ENCODE measurements at places on chromosomes 4 and X.

DNA sequence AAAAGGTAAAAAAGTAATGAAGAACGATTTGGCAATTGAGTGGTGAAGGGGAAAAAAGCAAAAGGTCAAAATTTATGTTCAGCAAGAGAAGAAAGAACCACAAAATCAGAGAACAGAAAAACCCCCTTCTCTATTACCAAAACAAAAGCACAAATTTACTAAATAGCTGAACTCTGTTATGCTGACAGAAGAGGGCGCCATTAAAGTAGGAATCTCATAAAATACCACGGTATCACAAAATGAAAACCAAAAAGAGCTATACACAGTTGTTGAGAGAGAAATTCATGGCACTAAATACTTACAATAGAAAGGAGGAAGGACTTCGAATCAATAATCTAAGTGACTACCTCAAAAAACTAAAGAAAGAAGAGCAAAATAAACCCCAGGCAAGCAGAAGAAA is 69.6 kb upstream of the CXorf66 start:
- DNase-seq, result no peak

- no peak for DNase-seq
These were observed 1254.4 kb downstream of the PCDH7 start for GRCh38 chr4:31974490-31975002.

- DNase-seq, result no peak
These were observed 52.8 kb downstream of the PRDM5 start for GRCh38 chr4:120869613-120870278.

DNA sequence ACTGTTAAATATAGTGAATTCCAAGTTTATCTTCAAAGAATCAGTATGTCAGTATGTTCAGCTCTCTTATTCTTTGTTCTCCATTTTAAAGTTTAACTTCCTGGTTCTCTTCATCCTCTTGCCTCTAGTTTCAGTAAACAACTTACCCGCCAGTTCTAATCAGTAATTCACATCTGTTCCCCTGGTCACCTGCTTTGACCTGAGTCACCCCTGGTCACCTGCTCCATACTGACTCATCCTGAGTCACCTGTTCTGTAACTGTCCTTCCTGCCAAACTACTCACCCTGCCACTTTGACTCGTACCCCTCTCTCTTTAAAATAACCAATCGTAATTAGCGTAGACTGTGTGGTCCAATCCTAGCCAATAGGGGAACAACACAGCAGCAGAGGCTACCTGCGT is 992.7 kb upstream of the HS3ST1 start:
- no peak for DNase-seq

DNA sequence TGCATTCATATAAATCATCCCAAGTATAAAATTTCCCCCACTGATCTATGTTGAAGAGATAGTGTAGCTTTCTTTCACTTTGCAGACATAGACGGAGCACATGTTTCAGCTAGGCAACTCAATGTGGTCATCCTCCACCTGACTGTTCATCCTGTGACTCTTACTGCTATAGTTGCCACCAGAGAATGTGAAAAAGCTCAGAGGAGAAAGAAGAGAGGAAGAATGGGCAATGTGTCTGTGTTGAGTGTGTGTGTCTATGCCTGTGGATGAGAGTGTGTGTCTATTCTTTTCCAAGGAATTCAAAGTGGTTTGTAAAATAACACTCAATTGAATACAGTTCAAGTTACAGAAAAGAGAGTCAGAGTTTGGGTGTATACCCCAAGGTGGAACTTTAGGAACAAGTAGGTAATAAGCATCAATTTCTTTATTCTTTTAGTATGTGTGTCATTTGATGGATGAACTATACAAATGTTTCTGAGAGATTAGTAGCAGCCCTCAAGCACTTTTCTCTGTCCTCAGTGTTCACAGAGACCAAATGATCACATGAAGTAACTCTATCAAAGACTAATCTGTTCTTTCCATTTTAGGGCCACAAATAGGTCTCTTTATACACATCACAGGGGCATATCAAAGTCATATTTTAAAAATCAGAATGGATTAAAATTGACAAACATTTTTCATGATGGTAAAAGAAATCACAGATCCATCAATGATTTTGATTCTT is 2.3 kb downstream of the SNCA start:
- no peak for DNase-seq

DNA sequence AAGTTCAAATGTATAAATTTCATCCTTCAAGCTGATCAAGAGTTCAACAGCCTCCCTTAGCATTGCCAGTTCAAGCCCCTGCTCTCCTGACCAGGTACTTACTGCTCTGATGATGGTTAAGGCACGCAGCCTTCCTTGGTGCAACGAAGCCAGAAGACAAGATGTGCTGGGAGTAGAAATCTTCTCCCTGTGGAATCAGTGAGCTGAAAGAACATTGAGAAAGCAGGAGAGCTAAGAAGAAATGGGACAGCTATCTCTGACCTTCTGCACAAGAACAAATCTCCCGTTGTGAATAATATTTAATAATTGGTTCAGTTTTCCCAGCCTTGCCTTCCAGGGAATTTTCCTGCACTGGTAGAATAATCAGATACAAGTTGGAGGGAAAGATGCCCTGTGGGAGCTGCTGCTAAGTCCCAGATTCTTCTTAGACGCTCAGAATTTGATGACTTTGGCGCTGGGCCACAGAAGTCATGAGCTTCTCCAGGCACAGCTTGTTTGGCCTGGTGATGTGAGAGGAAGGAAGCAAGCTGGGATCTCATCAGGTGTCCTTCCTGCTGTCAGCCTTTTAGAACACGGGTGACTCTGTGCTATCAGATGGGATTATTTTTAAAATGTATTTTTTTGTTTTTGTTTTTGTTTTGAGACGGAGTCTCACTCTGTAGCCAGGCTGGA is 77.8 kb downstream of the CD38 start:
- DNase-seq, result no peak

DNA sequence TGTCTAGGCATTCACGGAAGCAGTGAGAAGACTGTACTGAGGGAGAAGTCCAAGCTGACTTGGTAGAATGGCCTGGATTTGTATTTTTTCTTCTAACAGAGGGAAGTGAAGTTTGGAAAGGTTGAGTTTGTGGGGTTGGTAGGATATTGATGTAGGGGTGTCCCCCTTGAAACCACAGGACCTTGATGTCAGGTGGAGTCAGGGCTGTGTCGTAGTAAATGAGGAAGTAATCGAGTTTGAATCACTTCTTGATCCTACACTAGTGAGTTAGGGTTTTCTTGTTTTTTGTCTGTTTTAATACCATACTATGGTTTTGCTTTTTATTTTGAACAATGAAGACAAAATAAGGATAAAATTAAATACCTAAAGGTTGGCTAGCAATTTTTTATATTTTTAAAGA is 30.1 kb upstream of the ANAPC4 start:
- no peak for DNase-seq

- no peak for DNase-seq
These were observed 111.9 kb downstream of the SORBS2 start for GRCh38 chr4:185700048-185700447.

DNA sequence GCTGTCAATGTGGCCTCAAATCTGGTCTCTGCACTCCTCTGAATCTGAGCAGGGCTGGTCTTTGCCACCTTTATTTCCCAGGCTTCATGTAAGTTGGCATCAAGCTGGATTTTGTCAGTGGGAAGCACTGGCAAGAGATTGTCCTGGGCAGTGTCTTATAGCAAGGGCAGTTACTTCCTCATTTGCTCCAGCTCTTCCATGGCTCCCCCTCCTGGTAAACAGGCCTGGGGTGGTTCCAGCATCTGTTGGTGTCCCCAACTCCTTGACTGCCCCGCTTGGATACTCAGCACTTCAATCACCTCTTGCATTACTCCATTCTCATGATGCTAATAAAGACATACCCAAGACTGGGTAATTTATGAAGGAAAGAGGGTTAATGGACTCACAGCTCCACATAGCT is 15.0 kb upstream of the REST start:
- no peak for DNase-seq

DNA sequence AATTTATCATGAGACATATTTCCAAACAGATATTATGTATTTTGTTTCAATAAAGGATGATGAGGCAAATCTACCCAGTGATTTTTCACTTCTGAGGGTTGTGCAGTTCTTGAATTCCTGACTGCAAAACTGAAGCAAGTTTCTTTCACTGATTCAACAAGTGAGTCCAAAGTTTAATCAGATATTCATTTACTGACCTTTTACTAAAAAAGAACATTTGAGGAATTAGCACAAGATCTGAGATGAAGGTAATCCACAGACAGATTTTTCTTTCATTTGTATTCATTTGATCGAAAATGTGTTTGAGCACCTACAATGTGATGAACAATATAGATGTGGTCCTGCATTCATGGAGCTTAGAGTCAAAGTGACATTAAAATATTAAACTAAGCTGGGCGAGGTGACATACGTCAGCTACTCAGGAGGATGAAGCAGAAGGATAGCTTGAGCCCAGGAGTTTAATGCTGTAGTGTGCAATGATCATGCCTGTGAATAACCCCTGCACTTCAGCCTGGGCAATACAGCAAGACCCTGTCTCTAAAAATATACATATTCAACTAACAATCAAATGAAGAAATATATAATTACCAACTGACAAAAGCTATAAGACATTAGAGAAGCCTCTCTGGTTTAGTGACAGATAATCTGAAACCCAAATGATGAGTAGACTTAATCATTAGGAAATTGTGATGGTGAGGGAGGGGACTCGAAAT is 76.6 kb downstream of the ANXA3 start:
- no peak for DNase-seq

DNA sequence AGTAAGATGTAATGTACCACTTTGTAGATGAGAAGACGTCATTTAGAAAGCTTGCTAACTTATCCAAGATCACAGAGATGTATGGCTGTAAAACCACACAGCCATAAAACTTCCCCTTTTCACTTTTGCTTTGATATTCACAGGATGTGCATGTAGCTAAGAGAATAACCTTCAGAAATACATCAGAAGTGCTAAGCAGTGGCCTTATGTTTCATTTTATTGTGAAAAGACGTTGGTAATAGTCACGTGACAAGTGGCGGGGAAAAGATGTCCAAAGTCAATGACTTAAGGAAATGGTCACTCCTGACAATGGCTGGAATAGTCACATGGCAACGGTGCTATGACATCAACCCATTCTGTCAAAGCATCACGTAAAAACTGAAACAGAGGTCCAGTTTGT is 12.9 kb upstream of the WDR17 start:
- DNase-seq, result no peak

DNA sequence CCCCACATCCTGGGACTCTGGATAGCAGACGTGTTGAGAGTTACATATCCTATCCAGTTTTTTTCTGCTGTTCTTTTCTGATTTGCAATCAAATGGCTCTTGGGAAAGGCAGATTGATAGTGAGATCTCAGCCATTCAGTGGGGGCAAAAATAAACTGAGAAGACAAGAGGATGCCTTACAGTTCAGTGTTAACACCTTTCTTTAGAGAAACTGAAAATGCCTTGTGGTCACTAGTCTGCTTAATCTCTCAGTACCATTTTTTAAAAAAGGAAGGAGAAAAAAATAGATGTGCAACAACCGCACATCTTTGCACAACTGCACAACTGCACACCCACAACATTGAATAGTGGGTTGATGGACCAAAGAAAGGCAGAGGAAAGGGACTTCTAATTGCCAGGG is 109.3 kb downstream of the ARHGEF9 start:
- no peak for DNase-seq

DNA sequence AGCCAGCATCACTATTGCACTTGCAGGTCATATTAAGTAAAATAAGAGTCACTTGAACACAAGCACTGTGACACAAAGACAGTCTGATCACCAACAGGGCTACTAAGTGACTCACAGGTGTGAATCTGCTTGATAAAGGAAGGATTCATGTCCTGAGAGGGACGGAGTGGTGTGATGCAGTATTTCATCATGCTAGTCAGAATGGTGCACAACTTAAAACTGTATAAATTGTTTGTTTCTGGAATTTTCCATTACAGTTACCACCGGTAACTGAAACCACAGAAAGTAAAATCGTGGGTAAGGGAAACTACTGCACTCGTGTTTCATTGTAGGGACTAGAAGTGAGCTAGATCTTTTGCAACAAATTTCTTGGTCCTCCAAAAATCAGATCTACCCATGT is 109.7 kb downstream of the ELOVL6 start:
- DNase-seq, result peak; percentile 17

GRCh38 chr4:103478734-103479133 is 241.1 kb downstream of the TACR3 start:
- no peak for DNase-seq

DNA sequence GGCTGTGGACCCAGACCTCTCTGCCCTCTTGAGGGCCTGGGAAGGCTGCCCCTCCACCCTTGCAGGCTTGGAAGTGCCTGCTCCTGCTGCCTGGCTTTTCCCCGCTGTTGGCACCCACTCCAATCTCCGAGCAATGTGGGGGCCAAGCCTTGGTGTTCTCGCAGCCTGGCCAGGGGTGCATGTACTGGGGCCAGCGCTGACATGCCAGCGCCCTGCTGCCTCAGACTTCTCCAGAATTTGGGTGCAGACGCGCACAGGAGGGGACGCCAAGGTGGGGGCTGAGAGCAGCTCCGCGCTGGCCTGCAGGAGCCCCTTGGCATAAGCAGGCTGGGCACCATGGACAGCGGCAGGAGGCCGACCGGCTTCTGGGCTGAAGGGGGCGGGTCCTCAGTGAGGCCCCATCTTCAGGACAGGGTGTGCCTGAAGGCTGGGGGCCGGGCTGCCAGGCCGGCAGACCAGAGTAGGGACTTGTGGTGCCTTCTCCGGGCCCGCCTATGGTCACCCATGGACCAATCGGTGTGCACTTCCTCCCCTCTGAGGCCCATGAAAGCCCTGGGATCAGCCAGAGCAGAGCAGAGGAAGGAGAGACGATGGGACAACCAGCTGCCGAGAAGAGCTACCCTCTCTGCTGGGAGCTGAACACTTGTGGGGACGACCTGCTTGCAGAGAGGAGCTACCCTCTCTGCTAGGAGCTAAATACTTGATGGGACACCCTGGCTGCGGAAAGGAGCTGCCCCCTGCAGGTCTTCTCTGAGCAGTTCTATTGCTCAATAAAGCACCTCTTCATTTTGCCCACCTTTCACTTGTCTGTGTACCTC is 118.3 kb downstream of the DNAAF6 start:
- no peak for DNase-seq

Measured in CD4-positive, alpha-beta T cell treated with Interleukin-15 for 4 hours (primary cell).